Jurkat, Clone E6-1 (cell line): ENCODE measurements at places on chromosomes 16 and 17.

- DNase-seq, result no peak
Observed at GRCh38 chr16:11016524-11016988, 72.2 kb downstream of the CLEC16A start.

DNA sequence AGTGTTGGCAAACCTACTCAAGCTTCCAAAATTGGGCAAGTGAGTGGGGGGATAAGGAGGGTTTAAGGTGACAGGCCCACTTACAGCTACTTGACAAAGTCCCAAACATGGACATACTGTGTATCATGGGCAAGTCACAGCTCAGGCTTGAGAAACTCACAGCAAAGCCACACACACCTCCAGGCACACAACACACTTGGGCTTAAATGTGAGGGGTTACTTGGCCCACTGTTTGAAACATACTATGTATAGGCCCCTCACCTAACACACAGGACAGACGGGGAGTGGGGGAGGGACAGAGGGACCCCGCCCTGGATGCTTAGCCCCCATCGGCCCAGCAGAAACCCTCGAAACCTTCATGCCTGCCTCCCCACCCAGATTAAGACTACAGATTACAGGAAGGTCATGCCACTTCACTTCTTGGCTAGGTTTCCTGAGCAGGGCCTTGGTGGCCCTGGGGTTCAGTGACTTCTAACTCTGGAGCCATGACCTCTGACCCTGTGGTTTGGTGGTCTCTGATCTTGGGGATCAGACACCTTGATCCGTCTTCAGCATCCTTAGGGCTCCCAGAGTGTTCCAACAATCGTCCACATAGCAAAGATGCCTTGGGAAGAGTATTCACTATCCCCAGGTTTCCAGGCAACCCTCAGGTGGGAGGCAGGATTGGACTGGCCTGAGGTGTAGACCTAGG lies 2.3 kb upstream of the SAMD14 start:
- DNase-seq, result no peak

GRCh38 chr16:29926711-29927052 lies 656 bp upstream of the KCTD13 start:
- no peak for DNase-seq

DNA sequence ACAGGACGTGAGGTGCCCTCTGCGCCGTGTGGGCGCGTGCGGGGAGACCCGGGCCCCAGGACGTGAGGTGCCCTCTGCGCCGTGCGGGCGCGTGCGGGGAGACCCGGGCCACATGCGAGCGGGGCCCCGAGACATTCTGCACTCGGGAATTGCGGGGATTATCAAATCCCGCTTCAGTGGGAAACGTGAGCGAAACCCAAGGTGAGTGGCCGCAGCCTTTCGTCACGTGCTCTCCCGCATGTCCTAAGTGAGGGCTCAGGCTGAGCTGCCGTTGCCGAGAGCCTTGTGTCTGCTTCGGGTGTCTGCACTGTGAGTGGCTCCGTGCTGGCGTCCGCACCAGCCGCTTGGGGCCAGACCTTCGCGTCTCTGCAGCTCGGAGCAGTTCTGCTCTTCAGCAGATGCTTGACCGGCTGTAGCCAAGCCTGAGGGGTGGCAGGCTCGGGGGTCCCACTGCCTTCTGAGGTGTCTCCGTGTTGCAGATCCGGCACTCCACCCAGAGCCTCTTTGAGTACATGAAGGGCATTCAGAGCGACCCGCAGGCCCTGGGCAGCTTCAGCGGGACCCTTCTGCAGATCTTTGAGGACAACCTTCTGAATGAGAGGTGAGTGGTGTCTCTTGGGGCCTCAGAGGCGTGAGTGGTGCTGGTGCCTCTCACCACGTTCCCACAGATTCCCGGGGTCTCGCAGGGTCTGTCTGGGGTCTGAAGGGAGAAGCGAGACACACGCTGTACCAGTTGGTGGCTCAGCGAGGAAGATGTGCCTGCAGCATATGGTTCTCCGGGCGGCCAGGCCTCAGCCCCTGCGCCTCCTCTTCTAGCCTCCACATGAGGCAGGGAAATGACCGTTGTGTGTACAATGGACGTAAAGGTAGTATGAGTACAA lies 90.5 kb upstream of the ZNF750 start:
- no peak for DNase-seq
